ENCODE measurements at places on chromosomes 13 and 19.
A peak's percentile ranks its signal among the peaks of the same experiment; 100 is the strongest.

- DNase-seq = no peak
Measured at GRCh38 chr19:51434456-51434855, 17.0 kb upstream of the SIGLEC10 start.

GRCh38 chr13:75636436-75637180, 478 bp downstream of the LMO7 start:
- peak; percentile 43 for DNase-seq

GRCh38 chr13:80359778-80360452, 19.0 kb upstream of the SPRY2 start:
- no peak for DNase-seq

- DNase-seq = no peak
Measured at GRCh38 chr13:42533336-42533591, 40.7 kb upstream of the TNFSF11 start.

GRCh38 chr19:7715671-7716070, 13.7 kb upstream of the FCER2 start:
- DNase-seq = no peak

DNA sequence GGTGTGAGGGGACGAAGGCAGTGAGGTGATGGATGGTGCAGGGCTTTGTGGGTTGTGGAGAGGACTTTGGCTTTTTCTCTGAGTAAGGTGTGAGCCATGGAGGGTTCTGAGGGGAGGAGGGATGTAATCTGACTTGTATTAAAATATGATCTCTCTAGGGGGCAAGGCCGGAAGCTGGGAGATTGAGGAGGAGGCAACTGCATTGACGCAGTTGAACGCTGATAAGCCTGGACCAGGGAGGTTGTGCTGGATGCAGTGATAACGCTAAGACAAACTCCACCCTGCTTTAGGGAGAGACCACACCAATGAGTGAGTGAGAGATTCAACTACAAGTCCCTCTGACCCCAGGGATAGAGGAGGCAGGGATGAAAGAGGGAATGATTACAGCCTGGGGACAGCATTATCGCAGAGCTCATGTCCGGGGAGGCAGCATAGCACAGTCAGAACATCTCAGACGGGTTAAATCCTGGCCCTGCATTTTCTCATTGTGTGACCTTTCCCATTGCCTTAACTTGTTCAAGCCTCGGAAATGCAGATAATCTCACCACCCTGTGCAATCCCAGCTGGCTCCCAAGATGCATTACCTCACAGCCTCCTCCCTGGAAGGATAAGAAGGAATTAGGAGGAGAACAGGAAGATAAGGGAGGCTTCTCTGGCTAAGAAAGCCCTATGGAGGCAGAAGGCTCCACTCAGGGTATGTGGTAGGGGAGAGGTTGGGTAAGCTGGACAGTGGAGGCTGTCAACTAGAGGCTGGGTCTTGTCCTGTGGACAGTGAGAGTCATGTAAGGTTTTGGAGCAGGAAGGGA, 124.2 kb downstream of the CACNA1A start:
- no peak for DNase-seq

DNA sequence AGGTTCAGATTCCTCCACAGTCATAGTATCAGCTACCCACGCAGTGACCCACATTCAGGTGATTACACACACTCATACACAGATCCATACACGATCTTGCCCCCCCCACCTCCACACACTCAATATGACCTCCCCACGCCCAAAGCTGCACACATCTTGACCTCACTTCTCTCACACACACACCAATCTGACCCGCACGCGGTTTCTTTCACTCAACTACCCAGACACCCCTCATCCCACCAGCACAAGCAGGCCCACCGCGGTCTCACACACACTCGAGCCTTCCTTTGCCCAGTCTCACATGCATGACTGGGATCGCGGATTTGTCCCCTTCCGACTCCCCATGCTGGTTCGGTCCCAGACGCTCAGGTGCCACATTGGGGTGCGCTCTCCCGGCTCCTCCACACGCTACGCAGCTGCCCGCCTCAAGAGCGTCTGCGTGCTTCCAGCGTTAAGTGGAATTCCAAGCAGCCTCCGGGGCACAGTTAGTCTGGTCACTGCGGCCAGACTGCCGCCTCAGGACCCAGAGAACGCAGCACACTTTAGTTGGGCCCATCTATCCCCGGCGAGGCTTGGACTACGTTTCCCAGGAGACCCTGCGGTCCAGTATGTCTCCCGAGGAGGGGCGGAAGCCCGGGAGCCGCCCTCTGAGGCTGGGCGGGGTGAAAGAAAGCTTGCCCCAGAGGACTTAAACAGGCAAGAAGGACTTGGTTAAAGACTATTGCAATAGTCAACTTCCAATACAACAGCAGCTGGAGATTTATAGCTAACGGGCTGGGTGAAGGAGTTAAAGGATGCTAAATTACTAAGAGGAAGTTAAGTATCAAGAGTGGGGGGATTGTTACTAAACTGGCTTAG, 746 bp upstream of the ZNF345 start:
- DNase-seq = peak; percentile 94

- DNase-seq = peak; percentile 85
Measured at GRCh38 chr19:2478756-2479555, 3.0 kb downstream of the GADD45B start.

DNA sequence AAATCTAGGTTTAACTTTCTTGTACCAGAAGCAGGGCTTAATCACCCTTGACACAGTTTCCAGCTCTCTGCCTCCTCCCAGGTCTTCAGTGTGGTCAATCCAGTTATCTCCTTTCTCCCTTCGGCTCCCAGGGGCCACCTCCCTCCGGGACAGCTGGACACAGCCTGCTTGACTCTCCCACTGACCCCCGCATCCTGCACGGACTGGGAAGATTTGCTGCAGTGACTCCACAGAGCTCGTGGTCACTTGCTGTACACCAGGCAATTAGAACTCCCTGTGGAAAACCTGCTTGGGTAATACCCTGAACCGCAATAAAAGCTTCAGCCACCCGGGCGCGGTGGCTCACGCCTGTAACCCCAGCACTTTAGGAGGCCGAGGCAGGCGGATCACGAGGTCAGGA, 116.5 kb downstream of the NUFIP1 start:
- DNase-seq = no peak

- no peak for DNase-seq
Measured at GRCh38 chr19:49468199-49468598, 5.8 kb upstream of the FLT3LG start.

DNA sequence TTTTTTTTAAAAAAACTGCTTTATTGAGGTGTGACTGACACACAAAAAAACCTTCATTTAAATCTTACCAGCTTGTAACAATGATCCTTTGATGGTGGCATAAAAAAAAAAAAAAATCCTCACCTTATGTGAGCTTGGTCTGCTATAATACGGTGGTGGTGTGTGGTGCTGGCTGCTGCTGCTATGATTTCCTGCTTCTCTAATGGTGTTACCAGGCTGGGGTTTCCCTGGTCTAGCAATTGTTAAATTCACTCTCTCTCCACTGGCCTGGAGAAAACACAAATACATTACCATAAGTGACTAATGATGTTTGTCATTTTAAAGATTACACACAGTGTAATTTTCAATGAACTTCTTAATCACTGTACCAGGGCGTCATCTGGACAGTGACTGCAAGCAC, 60.6 kb downstream of the LNX2 start:
- DNase-seq = no peak

DNA sequence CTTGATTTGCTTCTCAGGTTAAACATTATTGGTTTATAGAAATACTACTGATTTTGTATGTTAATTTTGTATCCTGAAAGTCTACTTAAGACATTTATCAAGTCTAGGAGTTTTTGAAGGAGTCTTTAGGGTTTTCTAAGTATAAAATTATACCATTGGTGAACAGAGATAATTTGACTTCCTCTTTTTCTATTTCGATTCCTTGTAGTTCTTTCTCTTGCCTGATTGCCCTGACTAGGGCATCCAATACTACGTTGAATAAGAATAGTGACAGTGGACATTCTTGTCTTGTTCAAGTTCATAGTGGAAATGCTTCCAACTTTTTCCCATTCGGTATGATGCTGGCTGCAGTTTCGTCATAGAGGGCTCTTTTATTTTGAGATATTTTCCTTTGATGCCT, 807.5 kb upstream of the SLC10A2 start:
- no peak for DNase-seq

- peak; percentile 69 for DNase-seq
Measured at GRCh38 chr19:4829001-4829712, 2.4 kb downstream of the TICAM1 start.

DNA sequence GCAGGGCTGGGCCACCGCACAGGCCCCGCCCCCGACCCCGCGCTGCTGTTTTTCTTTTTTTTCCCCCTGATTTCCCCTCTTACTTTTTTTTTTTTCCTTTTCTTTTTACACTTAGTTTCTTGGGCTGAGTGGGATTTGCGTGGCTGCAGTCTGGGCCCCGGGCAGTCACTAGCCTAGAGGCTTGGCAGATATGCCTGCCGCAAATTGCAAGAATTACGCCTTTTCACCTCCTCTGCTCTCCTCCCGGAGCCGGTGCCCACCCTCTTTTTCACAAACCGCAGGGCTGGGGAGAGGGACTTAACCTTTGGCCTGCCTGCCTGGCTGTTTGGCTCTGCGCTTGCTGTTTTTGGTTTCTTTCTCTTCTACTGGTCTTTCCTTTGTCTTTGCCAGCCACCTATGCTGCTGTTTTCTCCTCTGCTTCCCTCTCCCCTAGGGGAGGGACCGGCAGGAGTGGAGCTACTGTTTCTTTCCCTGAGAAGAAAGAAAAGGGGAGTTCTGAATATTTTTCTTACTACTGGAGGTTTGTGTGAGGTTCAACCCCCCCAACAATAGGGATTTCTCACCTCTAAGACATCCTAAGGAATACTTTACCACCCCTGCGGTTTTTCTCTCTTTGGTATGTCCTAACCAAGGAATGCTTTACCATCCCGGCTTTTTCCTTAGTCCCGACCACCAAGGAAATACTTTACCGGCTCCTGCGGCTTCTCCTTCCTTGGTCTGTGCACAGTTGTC, 11.0 kb downstream of the ZNF552 start:
- DNase-seq = peak; percentile 61

- peak; percentile 67 for DNase-seq
Measured at GRCh38 chr13:109787135-109787954, 962 bp upstream of the IRS2 start.

GRCh38 chr19:52369559-52370340, at the start of gene ZNF880:
TSS of gene ZNF880 (plus strand) at chr19:52369923. CDS start at chr19:52369966, 43 bp downstream.
- peak; percentile 96 for DNase-seq

DNA sequence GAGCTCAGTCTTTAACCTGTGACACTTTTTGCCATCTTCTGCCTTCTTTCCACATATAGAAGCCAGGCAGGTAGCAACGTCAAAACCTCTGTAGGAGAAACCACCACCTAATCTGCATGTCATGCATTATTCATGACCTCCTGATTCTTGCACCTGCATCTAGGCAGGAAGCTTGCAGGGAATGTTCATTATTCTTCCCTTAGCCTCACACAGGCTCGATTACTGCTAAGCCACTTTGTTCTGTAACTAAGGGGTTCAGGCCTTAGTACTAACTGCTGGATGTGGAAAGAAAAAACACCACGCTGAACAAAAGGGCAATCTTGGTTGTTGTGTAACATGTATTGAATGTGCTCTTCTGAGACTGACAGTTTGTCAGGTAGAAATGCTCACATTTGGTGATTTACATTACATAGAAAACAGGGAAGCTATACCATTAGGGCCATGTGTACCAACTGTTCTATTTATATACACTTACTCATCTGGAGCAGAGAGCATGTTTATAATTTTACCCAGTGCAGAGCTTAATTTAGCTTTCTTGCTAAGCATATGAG, 366.9 kb downstream of the KLF12 start:
- DNase-seq = peak; percentile 14

DNA sequence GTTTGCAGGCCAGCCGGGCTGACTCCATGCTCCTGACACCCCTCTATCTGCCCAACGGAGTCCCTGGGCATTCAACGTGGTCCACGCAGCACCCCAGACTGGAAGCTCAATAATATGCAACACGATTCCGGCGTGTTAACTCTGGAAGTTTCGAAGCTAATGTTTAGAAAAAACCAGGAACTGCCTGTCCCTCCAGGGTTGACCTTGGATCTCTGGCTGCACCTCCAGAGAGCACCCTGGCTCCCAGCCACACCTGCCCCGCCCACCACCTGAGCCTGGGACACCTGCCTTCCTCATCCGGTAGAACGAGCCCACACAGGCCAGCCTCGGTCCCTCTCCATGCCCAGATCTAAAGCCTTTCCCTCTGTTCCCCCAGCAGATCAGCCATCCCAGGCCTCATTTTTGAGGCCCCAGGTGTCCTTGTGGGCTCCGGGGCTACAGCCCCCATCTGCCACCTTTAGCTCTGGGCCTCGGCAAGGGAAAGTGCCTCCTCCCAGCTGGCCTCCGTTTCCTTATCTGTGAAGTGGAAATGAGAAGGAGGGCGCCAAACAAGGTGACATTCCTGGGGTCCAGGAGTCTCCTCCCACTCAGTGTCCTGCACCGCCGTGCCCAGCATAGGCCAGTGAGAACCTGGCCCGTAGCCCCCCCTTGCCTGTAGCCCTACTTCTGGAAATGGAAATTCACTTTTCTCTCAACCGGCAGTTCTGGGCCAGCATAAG, 38.7 kb downstream of the KLF2 start:
- peak; percentile 64 for DNase-seq

DNA sequence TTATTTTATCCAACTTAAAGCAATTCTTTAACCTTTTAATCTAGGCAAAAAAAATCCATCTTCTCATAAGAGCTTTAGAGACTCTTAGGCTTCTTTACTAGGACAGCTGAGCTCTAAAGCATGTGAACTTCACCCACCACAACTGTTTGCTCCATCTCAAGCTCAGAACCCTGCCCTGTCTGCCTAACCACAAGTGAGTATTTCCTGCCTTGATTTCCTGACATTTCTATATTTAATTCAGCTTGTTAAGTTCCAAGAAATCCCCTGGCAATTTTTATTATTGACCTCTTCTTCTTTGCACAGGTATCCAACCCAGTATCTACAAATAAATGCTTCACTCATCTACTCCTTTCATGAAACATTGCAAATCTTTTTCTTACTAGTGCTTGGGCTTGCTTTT, 21.1 kb upstream of the CEACAM21 start:
- no peak for DNase-seq

DNA sequence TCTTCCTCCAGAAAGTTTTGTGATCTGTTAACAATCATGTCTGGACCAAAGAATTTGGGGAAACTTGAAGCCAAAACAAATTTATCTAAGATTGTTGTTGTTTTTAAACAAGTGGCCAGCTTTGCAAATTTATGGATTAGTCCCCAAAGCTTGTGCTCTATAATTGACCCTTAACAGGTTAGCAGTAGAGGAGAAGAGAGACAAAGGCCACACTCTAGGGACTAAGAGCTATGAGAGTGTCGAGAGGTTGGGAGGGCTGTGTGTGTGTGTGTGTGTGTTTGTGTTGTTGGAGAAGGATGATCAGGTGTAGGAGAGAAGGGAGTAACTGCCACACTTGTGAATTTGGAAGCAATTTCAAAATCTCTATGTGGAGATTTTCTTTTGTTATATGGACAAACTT, 367.3 kb downstream of the KCNRG start:
- no peak for DNase-seq

- peak; percentile 64 for DNase-seq
Measured at GRCh38 chr13:35470671-35471661, 5.5 kb downstream of the MAB21L1 start.

- DNase-seq = no peak
Measured at GRCh38 chr19:38806371-38806770, 6.4 kb downstream of the LGALS4 start.

GRCh38 chr13:110445183-110445582, 116.3 kb downstream of the RAB20 start:
- DNase-seq = no peak

- DNase-seq = no peak
Measured at GRCh38 chr13:32861304-32861703, 154.9 kb upstream of the KL start.
